ENCODE measurements at places on chromosomes 4 and X. TPM values are rescaled to one million over a fixed set of nuclear protein-coding genes. Genes with fewer than 3 reads are reported as not detected.

The PABPC5 gene
- 0.36 TPM for total RNA-seq

The IL21 gene
- not detected for total RNA-seq

The INTS6L gene
- total RNA-seq = 11.9 TPM

The GLRB gene
- total RNA-seq = 4.3 TPM

The HAND2 gene
- 0.19 TPM for total RNA-seq

The CCDC149 gene
- total RNA-seq = 2.9 TPM

The CACNA1F gene
- total RNA-seq = 0.41 TPM

The LAGE3 gene
- 25.8 TPM for total RNA-seq

The CFAP47 gene
- total RNA-seq = 0.81 TPM

The MAGEE1 gene
- 0.05 TPM for total RNA-seq

DNA sequence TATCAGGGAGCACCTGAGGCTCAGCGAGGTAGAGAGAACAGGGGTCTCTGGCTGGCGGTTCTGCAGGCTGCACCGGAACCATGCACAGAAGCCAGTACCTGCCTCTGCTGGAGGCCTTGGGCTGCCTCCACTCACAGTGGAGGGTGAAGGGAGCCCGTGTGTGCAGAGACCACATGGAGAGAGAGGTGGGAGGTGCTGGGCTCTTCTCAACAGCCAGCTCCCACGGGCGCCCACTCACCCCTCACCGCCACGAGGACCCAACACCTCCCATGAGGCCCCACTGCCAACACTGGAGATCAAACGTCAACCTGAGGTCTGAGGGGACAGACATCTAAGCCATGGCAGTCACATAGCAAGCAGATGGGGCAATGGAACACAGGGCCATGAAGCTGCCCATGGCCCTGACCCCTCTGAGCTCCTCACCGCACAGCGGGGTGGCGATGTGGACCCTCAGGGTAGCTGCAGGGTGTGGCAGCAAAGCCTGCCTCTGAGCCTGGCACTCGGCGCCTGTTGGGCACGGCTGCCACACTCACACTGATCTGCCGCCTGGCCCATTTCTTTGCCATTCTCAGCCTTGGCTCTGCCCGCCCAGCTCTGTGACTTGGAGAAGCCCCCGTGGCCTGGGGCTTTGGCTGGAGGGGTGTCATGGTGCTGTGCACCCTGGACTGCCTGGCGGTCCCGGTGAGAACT lies 44.8 kb downstream of the ADRA2C start:
- no peak for ATAC-seq

GRCh38 chr4:148800940-148801339 lies 358.7 kb upstream of the NR3C2 start:
- ATAC-seq = no peak

GRCh38 chrX:18792828-18793227 lies 85.4 kb downstream of the PPEF1 start:
- ATAC-seq = no peak

GRCh38 chr4:93802045-93802444 lies 26.5 kb upstream of the ATOH1 start:
- ATAC-seq = no peak

- ATAC-seq = no peak
Measured at GRCh38 chr4:99483636-99484035, 27.2 kb upstream of the C4orf17 start.

DNA sequence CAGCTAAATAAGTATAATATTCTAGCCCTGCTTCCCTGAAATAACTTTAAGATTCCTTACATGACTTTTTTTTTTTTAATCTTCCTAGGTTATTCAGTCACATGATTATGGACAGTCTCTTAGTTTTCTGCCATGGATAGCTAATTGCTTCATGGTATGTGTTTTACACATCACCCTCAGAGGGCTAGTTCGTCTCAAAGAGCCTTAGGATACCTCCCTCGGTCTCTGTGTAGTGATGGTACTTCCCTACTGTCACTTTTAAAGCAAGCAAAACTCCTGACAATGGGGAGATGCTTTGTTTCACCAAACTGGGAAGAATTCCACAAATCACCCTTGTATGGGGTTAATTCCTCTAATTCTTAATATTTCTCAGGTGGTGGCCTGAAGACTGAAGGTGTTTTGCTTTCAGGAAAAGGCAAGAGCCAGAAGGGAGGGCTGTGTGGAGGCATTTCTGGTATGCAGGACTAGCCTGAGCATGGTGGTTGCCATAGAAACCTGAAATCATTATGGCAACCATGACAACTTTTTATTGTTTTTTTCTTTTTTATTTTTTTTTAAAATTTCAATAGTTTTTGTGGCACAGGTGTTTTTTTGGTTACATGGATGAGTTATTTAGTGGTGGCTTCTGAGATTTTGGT lies 70.4 kb downstream of the BEX3 start:
- ATAC-seq = no peak

DNA sequence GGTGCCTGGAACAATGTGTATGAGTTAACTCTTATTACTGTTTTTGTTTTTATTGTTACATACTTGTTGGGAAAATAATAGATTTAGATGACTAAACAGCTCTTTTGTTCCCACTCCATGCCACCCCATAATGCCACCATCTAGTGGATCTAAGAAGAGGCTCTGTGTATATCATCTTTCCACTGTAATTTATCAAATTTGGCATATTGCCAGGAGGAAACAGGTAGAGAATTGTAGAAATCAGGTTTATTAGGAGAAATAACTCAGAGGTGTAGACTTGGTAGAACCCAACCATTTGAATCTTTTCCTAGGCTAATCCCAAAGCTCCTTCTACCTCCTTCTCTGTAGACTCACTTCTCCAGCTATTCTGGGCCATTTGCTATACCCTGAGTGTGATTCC lies 150.6 kb downstream of the GATB start:
- no peak for ATAC-seq

DNA sequence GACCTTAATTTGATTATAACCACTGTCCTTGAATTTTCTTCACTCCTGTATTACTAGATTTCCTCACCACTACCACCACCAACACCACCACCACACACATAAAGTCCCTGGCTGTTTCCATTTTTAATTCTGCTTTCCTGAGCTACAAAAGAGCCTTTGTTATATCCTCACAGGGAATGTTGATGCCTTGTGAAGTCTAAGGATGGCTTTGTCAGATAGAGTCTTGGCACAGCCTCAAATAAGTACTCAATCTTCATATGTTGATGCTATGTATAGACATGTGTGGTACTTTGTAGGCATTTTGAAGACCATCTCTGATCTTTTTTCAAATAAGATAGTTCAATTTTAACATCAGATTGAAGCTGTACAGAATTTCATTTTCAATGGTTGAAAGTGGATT lies 1016.7 kb upstream of the LCORL start:
- no peak for ATAC-seq

DNA sequence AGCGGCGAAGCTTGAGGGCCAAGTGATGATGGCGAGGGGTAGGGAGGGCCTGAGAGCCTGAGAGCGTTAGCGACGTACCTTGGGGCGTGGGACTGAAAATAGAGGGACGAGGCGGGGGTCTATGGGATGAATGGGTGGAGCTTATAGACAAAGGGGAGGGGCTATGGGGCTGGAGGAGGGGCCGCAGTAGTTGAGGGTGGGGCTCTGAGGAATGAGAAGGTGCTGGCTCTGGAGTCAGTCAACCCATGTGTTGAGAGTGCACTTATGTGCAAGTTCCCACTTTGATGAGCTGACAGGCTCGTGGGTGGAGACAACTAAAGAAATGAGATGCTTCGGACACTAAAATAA lies 488 bp downstream of the TBC1D25 start:
- ATAC-seq = no peak

DNA sequence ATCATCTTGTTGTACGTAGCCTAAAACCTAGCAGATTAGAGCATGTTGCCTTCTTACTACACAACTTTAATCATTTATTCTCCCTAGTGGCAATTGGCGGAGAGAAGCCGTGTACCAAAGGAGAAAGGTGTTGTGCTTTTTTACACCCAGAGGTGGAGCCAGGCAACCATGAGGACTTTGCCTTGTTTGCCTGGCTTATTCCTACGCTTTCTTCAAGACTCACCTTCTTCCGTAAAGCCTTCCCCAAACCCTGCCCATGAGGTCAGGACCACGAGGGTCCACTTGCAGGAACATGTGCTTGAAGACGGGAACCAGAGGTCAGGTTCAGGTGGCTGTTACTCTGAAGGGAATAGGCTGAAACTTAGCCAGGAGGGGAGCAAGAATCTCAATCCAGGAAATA lies 290.5 kb downstream of the RAB28 start:
- ATAC-seq = no peak

DNA sequence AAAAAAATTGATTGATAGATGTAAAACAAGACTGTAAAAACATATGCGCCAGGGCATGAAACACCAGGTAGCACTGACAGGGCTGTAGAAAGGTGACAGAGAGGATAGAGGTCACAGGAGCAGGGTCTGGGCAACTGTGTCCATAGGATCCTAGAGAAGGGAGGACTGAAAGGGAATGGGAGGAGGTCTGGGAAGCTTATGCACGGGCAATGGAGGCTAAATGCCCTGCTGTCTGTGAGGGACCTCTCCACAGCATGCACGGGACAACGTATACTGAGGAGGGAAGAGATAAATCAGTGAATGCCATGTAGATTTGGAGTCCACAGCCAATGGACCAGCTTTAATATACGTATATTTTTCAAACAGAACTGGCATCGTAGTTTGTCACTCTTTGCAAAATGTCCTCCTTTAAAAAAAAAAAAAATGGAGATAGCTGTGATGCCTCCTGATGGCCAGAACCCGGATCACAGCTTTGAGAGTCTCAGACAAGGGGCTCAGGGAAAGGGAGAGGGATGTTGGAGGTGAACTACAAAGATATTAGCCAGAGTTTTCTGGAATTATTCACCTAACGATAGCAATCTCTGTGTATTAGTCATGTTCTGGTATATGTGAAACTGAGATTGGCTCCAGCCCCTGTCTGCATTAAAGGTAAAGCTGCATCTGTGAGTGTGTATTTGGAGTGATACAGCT lies 16.0 kb downstream of the RAB40A start:
- no peak for ATAC-seq

DNA sequence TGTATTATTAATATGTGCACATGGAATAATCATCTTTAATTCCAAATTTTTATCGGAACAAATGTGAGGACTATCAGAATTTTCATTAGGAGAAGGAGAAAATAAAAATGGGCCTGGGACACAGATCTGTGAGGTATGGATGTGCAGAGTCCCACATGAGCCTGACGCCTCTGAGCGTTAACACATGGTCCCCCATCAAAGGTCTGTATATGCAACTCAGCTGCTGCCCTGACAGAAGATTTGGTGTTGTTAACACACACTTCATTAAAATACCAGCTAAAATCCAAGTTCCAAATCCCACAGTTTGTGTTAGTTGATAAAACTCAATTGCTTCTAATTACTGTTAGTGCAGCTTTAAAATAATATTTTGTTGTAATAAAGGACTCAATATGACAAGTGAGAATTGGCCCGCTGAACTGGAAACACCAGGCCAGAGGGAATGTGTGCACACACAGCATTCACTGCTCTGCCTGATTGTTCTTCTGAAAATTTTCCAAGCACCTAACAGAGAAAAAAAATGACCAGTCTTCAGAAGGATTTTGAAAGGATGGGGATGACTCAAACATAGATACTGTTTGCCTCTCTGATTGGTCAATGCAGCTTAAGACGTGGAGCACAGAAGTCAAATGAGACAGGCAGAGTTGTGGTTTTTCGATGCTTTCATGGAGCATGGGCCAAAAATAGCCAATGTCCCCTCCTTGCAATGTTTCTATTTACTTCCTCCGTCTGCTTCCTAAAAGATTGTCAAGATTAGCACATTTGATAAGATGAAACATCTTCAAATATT lies 266.6 kb downstream of the NKX6-1 start:
- ATAC-seq = no peak

DNA sequence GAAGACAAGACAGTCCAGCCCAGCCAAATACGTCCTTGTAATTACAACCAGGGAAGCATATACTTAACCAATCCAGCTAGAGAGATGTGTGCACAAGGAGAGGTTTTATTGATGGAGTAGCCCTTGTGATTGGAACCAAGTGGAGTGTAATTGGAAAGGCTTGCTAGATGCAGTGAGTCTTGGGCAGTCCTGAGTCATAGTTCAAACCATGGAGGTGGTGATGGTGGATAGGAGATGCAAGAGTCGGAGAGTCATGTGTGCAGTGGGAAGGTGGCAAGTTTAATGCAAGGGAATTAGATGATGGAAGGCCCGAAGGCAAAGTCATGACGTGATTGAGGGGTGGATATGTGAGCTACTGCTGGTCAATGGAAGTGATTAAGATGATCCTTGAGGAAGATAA lies 63.7 kb downstream of the PHEX start:
- no peak for ATAC-seq

- peak; percentile 99 for ATAC-seq
Measured at GRCh38 chr4:54400802-54401201, 171.7 kb downstream of the PDGFRA start.

- no peak for ATAC-seq
Measured at GRCh38 chr4:41819621-41820020, 71.1 kb upstream of the PHOX2B start.

DNA sequence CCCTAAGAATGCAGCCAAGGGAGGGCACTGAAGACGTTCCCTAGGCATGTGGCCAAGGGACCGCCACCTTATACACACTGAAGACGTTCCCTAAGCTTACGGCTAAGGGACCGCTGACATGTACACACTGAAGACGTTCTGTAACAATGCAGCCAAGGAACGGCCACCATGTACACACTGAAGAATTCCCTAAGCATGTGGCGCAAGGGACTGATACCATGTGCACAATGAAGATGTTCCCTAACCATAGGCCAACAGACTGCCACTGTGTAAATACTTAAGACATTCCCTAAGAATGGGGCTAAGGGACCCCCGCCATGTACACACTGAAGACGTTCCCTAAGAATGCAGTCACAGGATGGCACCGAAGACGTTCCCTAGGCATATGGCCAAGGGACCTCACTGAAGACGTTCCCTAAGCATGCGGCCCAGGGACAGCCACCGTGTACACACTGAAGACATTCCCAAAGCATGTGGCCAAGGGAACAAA lies 36.1 kb downstream of the DHRSX start:
- ATAC-seq = no peak

Data from motor neuron (in vitro differentiated cells).